ENCODE measurements at places on chromosomes 12 and 14. TPM values are rescaled to one million over a fixed set of nuclear protein-coding genes. Genes with fewer than 3 reads are reported as not detected.

PPFIA2 gene
- total RNA-seq: 0.55 TPM

SLC39A5 gene
- not detected for total RNA-seq

ACRBP gene
- total RNA-seq: 0.37 TPM

SLC2A3 gene
- total RNA-seq: 4.3 TPM

SELPLG gene
- total RNA-seq: 0.95 TPM

AQP2 gene
- not detected for total RNA-seq

PRB2 gene
- not detected for total RNA-seq

GALNT9 gene
- total RNA-seq: 6.8 TPM

USP44 gene
- not detected for total RNA-seq

NTS gene
- total RNA-seq: 94.8 TPM
